ENCODE measurements at places on chromosomes 11 and 22.

GRCh38 chr11:86246293-86246675 lies 1.7 kb downstream of the EED start:
- no peak for DNase-seq

DNA sequence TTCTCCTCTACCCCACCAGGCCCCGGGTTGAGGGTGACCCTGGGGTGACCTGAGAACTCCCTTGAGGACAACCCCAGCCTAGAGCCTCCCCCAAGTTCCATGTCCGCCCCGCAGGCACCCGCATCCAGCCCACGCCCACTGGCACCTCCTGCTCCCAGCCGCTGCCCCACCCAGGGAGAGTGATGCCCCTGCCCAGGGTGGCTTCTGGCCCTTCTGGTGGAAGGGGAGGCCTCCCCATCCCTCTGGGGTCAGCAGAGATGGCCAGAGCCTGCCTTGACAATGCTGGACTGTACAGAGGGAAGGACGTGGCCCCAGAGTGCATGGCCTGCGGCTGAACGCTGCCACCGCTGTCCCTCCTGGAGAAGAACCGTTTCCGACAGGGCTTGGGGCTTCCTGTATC lies 1.1 kb upstream of the TH start:
- DNase-seq, result no peak

DNA sequence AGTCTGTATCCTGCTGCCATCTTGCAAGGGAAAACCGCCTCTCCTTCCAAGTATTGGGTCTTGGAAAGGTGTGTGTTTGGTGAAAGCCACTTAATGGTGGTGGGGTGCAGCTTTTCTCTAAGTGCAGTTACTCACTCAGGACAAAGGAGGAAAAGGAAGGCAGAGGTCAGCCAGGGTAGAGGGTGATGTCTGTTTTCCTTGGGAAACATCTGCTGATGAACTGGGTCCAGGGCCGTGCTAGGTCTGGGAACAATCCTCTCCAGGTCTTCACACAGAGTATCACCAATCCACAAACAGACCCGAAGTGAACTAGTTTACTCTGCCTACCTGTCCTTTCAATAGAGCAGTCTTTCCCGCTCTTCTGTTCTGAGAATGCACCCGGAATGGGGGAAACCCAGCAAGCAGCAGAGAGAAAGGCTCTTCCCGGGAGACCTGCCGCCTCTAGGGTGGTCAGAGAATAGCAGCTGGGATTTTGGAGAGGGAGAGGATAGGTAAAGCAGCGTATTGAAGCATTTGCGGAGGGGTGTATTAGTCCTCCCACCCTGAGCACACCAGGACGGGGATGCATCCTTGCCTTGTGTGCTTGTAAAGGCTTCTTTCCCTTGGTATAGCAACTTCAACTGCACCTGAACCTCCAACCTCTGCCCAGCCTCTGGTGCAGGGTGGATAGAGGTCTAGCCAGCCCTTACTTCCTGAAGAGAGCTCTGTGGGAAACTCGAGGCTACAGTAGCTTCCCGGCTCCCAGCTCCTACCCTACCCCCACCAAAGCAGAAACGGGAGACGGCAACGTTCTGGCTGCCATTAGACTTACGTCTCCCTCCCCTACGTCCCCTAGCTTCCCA lies 20.7 kb downstream of the LHFPL7 start:
- DNase-seq, result no peak

GRCh38 chr22:44369293-44369661 lies 56.5 kb upstream of the SHISAL1 start:
- no peak for DNase-seq

GRCh38 chr11:47928426-47928825 lies 51.9 kb upstream of the PTPRJ start:
- DNase-seq, result no peak

GRCh38 chr11:14645015-14645912 lies 1.7 kb downstream of the PDE3B start:
- DNase-seq, result no peak
